Brain (organoid and tissue), 16 donors: ENCODE measurements at places on chromosomes 5 and 9. TPM values are rescaled to one million over a fixed set of nuclear protein-coding genes. Genes with fewer than 3 reads are reported as not detected.

- peak; percentile 97 for DNase-seq
Observed at GRCh38 chr5:107672211-107673038, 1.7 kb upstream of the EFNA5 start.

CFAP77 gene
- 15.2 TPM for polyA plus RNA-seq

- DNase-seq = peak; percentile 93
Observed at GRCh38 chr9:13568841-13569601, 289.5 kb upstream of the MPDZ start.

- no peak for DNase-seq
Observed at GRCh38 chr9:111016016-111016415, 22.3 kb downstream of the LPAR1 start.

DNA sequence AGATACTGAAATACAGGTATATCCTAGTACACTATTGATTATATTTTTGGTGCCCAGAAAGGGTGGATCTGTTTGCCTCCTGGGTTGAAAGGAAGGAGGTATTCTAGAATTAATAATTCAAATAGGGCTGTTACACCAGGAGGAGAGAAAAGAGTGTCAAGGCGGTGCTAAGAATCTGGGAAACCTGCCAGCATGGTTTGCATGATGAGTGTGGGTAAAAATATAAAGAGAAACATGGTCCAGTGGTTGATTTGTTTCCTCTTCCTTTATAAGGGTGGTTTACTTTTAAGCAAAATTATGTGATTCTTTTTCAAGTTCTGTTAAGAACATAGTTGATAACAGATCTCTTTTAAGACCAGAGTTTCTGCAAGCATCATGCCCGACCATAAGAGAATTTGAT, 69.4 kb upstream of the NFIB start:
- DNase-seq = peak; percentile 64

TEX10 gene
- polyA plus RNA-seq = 15.3 TPM

CDC25C gene
- 13.2 TPM for polyA plus RNA-seq

DNA sequence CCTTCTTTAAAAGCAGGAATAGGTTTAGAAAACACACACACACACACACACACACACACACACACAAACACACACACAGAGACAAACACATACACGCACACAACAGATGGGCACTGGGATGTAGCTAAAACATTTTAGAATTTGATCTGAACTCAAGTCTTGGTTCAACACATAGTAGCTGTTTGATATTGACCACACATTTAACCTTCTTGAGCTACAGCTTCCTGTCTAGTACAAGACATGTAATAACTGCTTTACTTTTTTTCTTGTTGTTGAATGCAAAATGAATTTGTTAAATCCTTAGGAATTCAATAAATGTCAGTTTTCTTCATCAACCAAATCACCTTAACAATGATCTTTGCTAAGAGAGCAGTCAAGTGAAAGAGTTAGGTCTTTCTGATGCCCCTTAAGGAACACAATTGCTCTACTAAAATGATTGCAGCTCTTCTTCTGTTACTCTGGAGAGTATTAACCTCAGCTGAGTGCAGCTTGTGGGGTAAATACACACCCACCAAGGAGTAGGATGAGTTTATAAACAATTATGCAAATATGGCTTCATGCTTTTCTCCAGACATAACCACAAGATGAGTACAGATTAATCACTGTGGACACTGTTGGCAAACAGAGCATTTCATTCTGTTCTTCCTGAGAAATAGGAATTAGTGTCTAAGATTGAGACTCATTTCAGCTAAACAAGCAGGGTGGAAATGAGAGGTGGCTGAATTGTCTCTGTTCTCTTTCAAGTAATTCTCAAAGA, 302.9 kb upstream of the PAPPA start:
- DNase-seq = no peak

- no peak for DNase-seq
Observed at GRCh38 chr5:92518318-92518904, 1062.6 kb downstream of the NR2F1-AS1 start.

- no peak for DNase-seq
Observed at GRCh38 chr9:120890320-120891244, 13.6 kb upstream of the PHF19 start.

CA9 gene
- polyA plus RNA-seq = 3.7 TPM

GRCh38 chr9:137955224-137955570, 77.6 kb downstream of the CACNA1B start:
- no peak for DNase-seq

YIPF5 gene
- 27.0 TPM for polyA plus RNA-seq

DNA sequence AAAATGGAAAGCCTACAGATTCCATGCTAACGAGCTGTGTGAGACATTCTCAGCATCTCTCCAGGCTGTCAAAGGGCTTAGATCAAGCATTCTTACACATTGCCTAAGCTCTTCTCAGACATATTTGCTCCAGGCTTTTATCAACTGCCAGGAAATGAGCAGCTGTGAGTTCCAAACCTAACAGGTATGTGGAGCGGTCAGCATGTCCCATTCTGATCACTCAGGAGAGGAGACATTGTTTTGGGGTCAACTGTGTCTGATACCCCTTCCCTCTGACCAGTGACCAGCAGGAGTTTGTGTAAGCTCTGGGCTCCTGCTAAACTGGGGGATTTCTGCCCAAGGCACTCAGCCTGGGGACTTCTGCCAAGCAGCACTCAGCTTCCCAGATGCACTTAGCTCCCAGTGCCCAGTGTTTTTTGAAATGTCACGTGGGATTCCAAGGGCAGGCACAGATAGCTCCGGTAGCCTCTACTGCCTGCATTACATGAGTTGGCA, 229.1 kb downstream of the SEC61B start:
- peak; percentile 86 for DNase-seq

GALNT12 gene
- 1.9 TPM for polyA plus RNA-seq

EFNA5 gene
- 2.0 TPM for polyA plus RNA-seq

GRCh38 chr5:58069016-58069705, 390.7 kb downstream of the PLK2 start:
- no peak for DNase-seq

FBP1 gene
- 34.7 TPM for polyA plus RNA-seq

- DNase-seq = no peak
Observed at GRCh38 chr5:132024789-132025402, 13.4 kb upstream of the ACSL6 start.

FLT4 gene
- polyA plus RNA-seq = 3.2 TPM

DNA sequence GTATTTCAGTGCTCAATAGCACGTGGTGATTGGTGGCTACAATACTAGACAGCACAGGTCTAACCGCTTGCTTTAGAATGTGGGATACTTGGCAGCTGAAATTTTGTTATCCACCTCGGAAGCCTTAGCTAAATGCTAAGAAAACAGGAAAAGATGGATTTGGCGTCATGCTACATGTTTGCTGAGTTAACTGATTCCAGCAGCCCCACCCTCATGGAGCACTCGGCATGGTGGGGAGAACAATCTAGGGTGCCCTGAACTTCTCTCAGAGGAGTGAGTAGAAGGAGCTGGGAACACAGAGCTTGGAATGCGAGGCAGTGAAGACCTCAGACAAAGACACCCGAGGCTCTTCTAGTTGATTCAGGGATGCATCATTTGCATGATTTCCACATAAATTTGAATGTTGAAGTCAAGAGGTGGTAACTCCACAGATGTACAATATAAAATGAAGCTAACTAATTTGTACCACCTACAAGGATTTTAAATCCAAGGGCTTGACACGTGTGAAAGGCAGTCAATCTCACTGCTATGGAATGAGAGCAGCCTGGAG, 145.1 kb upstream of the FSTL4 start:
- DNase-seq = no peak

TAF1L gene
- polyA plus RNA-seq = not detected

DNA sequence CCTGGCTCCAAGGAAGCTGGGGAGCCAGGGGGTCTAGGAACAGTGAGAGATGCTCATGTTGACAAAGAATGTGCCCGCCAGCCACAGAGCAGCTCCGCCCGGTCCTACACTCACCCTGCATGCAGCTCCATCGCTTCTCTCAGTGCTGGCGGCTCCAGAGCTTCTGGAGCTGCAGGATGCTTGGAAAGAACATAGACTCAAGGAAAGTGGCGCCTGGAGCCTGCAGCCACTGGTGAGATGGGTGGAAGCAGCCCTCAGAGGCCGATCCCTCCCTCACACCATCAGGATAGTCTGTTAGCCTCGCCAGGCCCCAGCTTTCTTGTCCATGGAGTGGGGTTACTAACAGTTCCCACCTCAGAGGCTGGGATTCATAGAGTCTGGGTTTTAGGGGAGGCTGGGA, 26.4 kb upstream of the SLC6A19 start:
- DNase-seq = no peak

SPDL1 gene
- polyA plus RNA-seq = 9.2 TPM

WNT8A gene
- polyA plus RNA-seq = not detected

ORM2 gene
- polyA plus RNA-seq = 0.49 TPM

- DNase-seq = no peak
Observed at GRCh38 chr9:116943970-116944369, 256.9 kb downstream of the TRIM32 start.

DNA sequence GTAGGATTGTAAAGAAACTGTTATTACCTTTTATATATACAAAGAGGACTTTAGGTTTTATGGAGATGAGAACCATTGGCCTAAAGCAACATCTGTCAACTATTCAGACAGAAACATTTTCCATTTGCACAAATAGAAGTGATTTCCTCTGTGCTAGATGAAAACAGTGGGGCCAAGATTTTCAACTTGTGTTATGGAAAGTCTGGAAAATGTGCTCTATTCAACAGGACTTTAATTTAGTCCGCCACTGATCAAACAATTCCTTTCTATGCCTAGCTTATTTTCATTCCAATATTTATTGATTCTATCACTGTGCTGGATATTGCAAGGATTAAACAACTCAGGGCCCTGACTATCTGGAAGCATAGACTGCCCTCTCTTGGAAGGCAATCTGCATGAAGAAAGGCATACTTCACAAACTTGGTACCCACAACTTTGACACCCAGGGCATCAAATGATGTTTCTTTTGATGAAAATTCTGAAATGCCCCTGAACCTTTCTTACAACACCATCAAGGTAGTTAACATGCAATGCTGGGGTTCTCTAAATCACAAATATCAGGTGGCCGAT, 126.6 kb upstream of the HMHB1 start:
- no peak for DNase-seq

DNA sequence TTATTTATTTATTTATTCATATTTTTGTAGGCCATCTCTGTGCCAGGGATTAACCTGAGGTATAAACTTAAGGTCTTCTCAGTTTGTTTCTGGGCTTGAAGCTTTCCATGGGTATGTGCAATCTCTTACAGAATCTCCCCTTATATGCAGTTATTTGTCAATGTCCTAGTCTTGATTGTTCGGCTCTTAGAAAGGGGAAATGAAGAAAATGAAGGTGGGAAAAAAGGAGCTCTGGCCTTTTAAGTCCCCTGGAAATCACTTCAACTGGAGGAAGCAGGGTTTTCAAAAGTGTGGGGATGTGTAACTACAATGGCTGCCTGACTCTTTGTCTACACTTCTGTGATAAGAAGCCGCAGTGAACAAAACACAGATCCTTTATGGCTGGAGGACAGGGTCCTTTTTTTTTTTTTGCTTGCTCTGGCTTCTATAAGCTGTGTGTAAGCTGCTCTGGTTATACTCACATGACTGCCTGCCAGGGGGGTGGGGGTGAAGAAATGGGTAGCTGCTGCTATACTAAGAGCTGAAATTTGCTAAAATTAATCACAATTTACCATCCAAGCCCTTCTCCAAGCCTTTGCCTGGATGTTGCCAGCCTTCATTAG, 33.7 kb downstream of the CENPP start:
- DNase-seq = peak; percentile 31

GRCh38 chr9:93595461-93595860, 19.1 kb downstream of the PHF2 start:
- no peak for DNase-seq

DNA sequence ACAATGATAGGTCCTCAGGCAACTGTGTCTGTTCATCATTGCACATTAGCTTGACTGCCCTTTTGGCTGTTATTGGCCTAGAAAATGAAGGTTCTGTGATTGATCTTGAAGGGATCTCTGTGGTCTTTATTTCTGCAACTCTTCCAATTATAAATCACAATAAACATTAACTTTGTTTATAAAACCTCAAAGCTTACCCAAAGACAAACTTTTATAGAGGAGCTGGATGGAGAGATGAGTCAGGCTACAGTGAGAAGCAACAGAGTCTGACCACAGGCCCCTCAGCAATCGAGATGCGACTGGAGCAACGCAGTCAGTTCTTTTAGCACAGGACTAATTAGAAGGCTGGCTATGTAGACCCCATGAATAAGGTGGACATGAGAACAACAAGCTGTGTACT, 5.3 kb downstream of the MACROH2A1 start:
- no peak for DNase-seq

TIMD4 gene
- polyA plus RNA-seq = not detected

GRCh38 chr5:179885491-179886090, 22.1 kb downstream of the TBC1D9B start:
- no peak for DNase-seq

DNA sequence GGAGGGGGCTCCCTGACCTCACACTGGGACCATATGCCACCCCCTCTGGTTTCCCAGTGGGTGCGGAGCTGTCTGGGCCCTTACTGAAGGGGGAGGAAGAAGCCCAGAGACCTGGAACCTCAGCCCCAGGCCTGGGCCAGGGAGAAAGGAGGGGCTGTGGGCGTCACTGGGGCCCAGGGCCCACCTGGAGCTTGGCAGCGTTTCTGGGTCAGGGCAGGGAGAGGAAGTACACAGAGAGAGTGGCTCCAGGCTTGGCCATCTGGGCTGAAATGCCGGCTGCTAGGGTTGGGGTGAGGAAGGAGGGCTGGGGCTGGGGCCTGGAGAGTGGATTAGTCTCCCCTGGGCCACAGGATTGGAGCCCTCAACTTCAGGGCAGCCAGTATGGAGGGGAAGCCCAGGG, 6.4 kb upstream of the DAB2IP start:
- DNase-seq = no peak

DNA sequence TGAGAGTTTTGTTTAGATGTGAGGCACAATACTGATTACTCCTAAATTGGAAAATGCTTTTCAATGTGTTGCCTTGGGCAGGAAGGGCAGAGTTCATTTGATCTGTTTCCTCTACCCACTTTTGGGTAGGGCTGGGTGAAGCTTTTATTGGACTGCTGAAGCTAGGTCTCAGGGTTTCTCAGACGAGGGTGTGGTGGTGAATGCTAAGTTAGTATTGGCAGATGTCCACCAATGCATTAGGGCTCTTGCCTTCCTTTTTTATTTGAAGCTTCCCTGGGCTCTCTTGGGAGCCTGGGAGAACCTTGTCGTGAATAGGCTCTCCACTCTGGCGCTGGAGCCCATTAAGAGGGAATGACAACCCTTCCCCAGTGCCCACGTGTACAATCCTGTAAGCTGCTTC, 23.1 kb downstream of the SPTAN1 start:
- DNase-seq = peak; percentile 56

OR1J4 gene
- not detected for polyA plus RNA-seq

GRCh38 chr9:7721291-7721690, 78.3 kb downstream of the DMAC1 start:
- DNase-seq = no peak

TAF9 gene
- 36.2 TPM for polyA plus RNA-seq

DNA sequence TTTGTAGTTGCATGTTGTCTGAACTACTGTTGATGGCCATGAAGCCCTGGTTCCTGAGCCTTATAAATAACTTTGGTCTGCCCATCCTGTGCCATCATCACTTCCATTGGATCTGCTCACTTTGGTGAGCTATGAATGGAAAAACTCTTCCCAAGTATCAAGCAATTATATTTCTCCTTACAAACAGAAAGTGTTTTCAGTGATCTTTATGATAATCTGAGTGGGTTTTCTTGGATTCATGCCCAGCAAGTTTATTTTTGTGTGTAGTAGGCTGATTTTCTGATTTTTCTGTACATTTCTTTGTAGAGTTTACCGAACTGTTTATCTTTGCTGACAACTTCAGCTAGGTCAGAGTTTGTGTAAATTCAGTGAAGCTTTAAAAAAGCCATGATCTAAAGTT, 31.0 kb downstream of the CAMK4 start:
- no peak for DNase-seq

GRCh38 chr9:79588488-79589223, 16.9 kb downstream of the TLE4 start:
- no peak for DNase-seq

TMC1 gene
- 0.29 TPM for polyA plus RNA-seq
